Hematopoietic multipotent progenitor cell treated with erythropoietin and hydrocortisone succinate and interleukin-3 and kit ligand, for 8 days (in vitro differentiated cells): ENCODE measurements at places on chromosomes 11 and 22.

DNA sequence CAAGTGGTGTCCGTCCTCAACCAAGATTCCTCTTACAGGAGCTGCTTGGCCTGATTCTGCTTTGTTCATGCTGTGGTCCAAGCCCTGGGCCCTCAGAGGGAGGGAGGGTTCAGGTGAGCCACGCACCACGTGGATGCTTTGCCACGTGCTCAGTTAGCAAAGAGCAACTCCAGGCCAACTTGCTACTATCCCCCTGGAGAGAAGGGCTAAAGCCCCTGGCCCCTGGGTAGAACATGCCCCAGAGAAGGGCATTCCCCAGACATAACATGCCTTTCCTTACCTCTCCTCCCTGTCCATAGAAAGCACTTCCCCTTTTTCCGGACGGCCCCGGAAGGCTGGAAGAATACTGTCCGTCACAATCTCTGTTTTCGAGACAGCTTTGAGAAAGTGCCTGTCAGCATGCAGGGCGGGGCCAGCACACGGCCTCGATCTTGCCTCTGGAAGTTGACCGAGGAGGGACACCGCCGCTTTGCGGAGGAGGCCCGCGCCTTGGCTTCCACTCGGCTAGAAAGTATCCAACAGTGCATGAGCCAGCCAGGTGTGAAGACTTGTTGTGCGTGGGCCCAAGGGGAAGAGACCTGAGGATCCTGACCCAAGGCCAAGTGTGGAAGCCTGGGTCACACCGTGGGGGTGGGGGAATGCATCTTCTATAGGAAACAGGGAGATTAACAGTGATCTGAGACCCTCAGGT, 8.8 kb downstream of the FOXR1 start:
- peak; percentile 30 for DNase-seq

- no peak for DNase-seq
Observed at GRCh38 chr22:40121461-40121860, 56.3 kb upstream of the TNRC6B start.

GRCh38 chr11:66083767-66084166, 13.7 kb downstream of the PACS1 start:
- DNase-seq: no peak

DNA sequence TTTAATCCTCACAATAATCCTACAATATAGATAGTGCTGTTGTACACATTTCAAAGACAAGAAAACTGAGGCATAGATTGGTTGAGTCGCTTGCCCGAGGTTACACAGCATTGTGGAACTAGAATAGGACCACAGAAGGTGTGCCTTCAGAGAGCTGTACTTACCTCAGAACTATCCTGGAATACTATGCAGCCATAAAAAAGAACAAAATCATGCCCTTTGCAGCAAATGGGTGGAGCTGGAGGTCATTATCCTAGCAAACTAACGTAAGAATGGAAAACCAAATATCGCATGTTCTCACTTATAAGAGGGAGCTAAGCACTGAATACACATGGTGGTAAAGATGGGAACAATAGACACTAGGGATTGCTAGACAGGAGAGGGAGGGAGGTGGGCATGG, 15.7 kb upstream of the NAV2 start:
- no peak for DNase-seq

DNA sequence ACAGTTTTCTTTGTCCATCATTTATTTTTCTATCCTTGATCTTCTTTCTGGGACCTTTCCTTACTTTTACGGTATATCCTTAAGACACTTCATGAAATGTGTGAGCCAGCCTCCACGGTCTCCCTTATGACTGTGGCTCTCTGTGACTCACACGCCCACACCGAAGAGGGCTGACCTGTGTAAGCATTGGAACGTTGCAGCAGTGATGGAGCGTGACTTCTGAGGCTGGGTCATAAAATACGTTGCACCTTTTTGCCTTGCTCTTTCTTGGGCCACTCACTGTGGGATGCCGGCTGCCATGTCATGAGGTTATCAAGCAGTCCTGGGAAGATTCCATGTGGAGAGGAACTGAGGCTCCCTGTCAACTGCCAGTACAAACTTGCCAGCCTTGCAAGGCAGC, 96.3 kb upstream of the RAB1B start:
- DNase-seq: no peak

DNA sequence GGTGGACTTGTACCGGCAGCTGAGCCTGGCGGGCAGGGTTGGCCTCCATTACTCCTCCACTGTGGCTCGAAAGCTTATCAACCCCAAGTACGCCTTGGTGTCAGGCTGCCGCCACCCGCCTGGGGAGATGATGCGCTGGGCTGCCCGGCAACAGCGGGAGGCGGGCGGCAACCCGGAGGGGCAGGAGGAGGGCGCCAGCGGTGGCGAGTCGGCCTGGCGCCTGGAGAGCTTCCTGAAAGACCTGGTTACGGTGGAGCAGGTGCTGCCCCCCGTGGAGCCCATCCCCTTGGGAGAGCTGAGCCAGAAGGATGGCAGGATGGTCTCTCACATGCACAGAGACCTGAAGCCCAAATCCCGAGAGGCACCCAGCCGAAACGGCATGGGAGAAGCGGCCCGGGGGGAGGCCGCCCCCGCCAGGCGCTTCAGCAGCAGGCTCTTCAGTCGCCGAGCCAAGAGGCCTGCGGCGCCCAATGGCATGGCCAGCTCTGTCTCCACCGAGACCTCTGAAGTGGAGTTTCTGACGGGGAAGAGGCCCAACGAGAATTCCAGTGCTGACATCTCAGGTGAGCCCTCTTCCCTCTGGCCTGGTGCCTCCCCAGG, 26.7 kb downstream of the FAM83F start:
- no peak for DNase-seq

DNA sequence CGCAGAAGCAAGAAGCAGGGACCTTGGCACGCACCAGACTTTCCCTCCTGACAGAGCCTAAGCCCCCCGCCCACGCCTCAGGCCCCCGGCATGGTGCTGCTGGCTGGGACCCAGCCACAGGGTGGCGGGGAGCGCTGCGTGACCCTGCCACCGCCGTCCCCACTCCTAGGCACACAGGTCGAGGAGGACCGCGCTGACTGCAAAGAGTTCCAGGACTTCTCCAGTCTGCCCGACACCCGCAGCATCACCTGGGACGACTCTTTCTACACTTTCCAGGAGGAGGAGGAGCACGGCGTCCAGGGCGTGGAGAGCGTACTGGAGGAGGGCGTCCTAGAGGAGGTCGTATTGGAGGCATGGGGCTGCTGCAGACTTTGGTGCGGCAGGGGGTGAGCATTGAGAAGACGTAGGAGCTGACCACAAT, 103.7 kb downstream of the TRIM51G start:
- DNase-seq: no peak

DNA sequence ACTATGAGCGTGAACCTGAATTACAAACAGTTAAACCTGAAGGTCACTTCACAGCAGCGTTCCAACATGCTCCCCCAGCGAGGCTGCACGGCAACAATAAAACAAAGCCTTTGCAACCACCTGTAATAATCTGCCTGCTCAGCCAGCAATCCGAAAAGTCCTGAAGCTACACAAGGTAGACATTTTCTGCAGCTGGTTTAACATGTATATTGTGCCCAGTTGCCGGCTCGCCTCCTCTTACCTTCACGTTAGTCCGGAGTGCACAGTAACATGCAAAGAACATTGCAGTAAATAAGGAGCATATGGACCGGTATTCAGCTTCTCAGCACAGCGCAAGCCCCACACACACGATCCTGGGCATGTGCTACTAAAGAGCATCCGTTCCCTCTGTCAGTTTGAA, 704.3 kb downstream of the DLG2 start:
- DNase-seq: no peak

DNA sequence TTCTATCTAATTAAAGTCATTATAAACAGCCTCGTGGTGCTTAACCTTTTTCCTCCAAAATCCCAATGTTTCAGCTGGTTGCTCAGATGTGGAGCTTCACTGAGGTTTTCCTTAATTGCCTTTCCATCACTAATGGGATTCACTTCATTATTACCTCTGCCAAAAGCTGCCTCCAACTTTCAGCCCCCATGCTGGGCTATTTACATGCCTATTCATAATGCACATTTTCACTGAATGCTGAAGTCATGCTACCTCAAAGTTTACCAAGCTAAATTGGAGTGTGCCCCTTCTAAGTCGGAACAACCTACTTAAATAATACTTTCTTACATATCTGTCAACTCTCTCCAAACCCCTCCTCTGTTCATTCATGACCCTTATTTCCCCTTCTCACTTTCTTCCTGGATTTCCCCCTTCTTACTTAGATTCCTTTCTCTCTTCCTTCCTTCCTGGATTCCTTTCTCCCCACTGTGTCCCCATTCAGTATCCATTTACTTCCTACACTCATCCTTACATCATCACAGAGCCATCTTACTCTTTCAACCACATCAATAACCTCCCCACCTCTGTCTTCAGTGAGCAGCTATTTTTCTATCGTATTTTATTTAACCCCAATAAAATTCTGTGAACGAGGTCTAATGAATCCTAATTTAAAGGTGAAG, 887.3 kb upstream of the TENM4 start:
- DNase-seq: no peak

DNA sequence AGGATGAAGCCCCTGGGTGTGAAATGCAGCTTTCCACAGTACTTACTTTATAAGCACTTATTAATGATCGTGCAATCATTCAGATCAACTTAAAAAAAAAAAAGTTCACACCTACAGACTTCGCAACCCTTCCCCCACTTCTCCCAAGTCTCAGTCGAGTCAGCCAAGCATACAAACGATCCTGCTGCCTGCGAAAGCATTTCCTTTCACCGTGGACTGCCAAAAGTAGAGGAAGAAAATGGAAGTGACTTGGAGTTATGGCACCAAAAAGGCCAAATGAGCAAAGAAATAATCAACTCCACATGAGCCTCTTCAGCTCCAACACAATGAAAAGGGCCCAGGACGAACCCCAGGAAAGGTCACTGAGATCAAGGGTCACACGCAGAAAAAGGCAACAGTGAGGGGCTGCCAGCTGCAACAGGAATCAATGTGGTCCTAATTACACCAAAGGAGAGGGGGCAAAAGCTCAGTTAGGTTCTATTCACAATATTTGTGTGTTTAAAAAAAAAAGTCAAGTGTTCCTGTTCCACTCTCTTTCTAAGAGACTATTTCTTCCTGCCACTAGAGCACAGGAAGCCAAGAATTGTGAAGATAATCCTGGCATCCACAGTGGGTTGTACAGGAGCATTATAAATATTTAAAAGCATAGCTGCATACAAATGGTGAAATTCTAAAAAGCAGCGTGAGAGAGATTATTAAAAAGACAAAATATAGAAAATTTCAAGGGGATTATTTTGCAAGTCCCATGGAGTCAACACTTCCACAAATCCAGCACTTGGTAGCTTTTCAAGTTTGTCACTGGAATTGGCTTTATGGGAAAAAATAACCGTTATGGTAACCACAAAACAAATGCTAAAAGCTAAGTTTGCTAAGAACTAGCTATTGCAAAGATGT, 28.4 kb downstream of the CDON start:
- no peak for DNase-seq

- DNase-seq: peak; percentile 47
Observed at GRCh38 chr11:10452211-10452767, 2.8 kb upstream of the AMPD3 start.

DNA sequence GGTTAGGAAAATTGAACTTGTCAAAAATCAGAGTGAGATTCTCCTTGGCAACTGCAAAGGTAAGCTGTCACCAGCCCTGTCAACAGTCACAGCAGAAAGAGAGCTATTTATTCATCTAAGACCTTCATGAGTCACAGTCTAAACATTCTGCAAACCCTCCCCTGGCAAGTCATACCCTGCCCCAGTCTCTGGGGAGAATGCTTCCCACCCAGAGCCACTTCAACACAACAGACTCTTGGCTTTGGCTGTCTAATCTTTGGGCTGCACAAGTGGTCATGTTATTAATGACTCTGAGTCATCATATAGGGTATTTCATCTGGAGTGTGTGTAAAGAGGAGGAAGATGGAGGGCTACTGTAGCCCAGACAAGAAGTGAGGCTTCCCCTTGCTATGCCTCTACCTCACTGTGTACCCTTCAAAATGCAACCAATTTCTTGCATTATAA, 153.4 kb downstream of the CCDC34 start:
- no peak for DNase-seq

DNA sequence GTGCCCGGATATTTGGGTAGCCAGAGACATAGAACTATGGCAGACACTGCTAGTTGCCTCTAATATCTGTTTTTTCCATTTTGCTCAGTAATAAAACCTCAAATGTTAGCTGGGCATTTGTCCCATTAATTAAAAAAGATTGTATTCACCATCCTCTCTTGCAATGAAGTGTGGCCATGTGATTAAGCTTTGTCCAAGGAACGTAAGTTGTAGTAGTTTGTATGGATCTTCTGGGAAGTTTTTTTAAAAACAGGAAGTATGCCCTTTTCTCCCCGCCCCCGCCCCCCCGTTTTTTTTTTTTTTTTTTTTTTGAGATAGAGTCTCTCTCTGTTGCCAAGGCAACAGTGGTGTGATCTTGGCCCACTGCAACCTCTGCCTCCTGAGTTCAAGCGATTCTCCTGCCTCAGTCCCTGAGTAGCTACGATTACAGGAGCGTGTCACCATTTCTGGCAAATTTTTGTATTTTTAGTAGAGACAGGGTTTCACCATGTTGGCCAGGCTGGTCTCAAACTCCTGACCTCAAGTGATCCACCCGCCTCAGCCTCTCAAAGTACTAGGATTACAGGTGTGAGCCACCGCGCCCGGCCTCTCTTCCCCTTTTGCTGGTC, 1.7 kb upstream of the TMEM135 start:
- peak; percentile 46 for DNase-seq

DNA sequence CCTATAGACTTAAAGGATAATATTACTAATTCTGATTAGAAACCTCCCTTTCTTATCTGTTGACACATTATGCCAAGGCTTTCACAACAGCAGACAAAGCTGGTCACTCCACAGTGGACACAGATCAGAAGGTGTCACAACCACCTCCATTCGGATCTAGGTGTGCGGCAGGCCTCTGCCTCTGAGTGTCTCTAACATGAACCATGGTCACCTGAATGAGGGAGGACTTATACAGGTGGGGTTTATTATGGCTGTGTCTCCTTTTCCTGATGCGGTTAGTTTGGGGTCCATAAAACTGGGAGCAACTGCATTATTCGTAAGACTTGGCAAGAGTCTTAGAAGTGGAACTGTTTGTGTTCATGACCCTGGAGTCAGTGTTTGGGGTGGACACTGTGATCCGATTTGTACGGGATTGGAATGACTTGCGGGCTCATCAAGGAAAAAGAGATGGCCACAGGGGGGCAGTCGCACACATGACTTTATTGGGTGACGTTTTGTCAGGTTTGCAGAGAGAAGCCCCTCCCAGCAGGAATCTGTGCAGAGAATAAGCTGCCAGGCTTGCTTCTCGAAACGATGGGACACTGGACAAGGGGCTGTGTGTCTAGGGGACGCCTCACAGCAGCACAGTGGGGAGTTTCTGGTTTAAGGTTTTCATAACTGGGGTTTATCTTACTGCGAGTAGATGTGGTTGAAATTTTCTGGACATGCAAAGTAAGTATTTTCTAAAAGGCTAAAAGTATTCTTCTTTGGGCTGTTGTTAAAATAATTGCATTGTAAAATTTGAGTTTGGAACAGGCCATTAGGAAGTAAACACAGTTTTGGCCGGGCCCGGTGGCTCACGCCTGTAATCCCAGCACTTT, 90.6 kb downstream of the GAB4 start:
- peak; percentile 66 for DNase-seq

DNA sequence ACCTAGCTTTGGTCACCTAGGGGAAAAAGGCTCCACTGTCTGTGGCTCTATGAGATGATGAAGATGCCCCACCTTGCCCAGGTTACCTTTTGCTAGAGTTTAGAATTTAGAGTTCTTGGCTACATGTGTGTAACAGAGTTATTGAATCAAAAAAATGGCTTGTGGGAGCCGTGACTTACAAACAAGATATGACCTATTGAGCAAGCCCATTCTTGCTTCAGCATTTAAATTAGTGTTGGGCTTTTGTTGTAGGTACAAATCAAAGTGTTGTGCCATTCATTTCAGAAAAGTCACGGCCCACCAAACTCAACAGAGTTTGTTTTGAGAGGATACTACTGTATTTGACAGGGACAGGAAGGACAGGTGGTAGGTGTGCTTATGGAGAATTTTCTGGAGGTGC, 768.8 kb downstream of the NTM start:
- no peak for DNase-seq
